ENCODE measurements at places on chromosomes 1 and 21.

DNA sequence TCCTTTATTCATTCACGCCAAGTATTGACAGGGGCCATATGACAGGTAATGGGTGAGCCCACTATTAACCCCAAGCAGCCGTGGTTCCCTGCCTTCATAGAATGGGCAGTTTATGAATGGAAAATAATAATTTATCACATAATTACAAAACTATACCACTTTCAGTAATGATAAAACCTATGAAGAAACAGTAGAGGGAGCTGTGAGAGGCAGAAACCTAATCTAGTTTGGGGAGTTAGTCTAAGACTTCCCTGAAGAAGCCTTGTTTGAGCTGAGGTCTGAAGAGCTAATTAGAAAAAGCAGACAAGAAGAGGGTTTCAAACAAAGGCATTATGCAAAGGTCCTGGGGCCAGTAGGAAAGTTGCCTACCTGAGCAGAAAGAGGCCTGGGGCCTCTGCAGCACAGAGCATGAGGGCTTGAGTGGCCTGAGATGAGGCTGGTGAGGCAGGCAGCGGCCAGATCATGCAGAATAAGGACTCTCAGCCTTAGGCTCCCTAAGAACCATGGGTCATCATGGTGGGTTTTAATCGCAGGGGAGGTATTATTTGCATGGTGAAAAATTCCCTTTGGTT is 142.8 kb downstream of the ATG4C start:
- DNase-seq: no peak

DNA sequence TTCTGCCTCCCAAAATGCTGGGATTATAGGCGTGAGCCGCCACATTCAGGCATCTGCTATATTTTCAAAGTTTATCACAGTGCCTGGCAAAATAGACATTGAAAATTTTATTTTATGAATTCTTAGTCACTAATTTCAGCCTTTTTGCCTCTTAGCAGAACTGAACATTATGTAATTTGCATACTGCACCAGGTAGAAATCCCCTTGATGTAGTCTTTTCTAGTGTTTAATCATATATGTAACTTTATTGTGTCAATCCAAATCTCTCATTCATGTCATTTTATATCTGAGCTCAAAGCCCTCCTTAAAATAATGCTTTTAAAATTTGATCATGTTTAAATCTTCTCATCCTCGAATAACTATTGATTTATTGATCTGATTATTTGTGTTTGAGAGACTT is 19.2 kb downstream of the WDTC1 start:
- no peak for DNase-seq

DNA sequence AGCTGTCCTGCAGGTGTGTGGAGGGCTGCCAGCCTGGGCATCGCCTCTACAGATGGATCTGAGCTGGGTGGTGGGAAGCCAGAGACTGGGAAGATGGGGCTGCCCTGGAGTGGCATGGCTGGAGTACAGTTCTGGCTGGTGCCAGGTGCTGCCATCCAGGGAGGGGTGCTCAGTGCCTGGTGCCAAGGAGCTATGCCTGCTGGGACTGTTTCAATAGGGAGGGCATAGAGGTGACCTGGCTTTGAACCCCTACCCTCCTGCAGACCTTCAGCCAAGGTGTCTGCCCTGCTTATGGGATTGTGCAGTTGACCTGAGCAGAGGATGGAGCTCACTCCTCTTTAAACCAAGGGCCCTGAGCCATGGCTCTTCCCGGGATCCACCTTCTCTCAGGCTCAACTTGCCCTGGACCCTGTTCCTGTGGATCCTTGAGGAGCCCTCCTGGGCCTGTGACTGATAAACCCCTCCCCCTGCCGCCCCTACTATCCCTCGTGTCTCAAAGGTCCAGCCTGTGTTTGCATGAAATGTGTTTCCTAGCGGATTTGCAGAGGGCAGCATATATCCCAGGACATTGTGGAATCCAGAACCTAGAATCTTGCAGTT is 48.7 kb downstream of the PTPRU start:
- no peak for DNase-seq

DNA sequence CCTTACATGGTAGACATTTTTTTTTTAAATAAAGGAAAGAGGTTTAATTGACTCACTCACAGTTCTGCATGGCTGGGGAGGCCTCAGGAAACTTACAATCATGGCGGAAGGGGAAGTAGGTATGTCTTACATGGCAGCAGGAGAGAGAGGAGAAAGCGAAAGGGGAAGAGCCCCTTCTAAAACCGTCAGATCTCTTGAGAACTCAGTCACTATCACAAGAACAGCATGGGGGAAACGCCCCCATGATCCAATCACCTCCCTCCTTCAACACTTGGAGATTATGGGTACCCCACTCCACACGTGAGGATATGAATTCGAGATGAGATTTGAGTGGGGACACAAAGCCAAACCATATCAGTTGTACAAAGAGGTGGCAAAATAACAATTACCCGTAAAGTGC is 301.7 kb downstream of the GRIK1 start:
- no peak for DNase-seq

DNA sequence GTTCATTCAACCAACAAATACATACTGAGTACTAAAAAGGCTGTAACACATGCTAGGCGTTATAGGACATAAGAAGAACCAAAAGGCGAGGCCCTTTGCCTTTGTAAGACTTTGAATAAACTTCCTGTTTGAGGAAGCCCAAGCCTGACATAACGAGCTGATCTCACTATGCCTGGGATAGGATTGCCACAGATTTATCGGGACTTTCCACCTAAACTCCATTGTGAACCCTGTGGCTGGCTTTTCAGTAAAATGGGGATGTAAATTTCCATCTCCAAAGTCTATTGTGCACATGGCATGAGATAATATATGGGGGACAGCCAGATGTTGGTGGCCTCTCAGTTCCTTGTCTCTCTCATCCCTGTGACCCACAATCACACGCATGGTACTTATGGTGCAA is 41.9 kb downstream of the LMO4 start:
- no peak for DNase-seq

DNA sequence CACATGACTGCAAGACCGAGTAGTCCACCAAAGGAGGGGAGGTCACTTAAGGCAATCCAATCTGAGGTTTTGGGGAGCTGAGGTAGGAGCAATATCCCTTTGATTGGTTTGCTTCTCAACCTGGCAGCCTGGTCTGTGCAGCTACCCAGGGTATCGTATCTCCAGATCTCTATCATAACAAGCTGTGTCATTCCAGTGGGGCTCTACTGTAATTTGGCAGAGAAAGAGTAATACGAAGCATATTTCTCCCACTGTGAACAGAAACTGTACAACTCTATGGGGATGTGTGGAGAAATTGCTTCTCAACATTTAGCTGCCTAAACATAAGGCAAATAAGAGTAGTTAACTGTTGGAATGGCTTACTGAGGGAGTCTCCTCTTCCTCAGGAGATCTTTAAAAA is 20.6 kb downstream of the CD101 start:
- DNase-seq: no peak

DNA sequence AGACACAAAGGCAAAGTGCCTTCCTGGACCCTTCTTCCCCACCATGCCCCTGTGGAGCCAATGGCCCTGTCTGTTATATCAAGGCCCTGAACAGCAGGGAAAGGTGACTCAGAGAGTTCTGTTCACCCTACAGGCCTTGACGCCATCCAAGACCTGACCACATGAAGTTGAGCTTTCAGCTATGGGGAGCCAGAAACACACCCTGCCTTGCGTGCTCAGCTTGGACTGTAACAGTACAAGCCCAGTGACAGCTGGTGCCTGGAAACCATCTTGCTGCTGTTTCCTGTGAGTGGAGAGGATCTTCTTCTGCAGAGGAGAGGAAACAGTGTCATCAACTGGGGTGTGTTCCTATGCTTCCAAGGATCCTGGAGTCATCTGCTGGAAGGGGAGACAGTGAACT is 165.0 kb upstream of the IRF2BP2 start:
- DNase-seq: no peak
